ENCODE measurements at places on chromosomes 4 and X.

GRCh38 chr4:111268769-111269414 lies 646.0 kb upstream of the PITX2 start:
- DNase-seq = no peak

DNA sequence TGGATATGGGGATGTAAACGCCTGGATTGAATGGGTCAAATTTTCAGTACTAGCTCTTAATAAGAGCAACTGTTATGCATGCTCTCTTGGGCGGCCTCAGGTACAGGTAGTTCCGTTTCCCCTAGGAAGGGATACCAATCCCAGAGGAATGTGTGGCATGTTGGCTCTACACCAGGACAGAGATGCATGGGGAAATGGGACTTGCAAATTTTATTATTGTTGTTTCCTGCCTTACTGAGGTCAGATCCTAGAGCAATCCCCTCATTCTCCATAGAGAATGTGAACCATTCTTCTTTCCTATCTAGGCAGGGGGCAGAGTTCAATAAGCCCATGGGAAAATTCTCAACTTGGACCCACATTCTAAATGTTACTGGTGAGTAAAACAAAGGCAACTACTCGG lies 361.8 kb upstream of the FGF16 start:
- no peak for DNase-seq

DNA sequence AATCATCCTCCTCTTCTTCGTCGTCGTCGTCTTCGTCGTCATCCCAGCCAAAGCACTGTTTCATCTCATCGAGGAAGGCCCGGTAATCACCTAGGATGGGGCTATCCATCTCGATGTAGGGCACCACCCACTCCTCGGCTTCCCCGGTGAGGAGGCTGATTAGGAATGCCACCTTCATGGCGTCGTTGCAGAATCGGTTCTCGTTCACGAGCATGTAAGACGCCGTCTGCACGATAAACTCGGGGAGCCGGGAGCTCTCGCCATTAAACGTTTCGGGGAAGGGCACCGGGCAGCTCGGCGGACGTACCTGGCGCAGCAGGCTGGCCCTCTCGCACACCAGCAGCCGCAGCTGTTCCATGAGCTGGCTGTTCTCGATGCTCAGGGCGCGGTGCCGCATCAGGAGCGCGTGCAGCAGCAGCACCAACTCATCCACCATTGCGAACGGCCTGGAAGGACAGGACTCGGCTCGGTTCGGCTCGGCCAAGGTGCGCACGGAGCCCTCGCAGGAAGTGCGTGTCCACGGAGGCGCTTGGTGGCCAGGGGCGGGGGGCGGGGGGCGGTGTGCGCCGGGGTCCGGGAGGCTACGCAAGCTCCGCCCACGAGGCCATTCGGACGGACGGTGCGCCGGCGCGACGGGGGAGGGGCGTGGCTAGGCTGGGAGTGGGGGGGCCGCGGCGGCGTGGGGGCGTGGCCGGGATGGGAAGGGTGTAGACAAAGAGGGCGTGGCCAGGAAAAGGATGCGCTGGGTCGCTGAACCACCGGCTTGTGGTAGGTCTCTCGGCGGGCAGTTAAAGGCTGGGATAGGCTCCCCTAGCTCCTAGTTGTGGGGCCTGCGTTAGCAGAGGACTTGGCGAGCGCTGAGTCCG lies at the start of gene LDOC1:
LDOC1 (minus strand) TSS at position 544 of the 866 bp plus-strand sequence; CDS start at position 436, 108 bp downstream.
- peak; percentile 29 for DNase-seq

DNA sequence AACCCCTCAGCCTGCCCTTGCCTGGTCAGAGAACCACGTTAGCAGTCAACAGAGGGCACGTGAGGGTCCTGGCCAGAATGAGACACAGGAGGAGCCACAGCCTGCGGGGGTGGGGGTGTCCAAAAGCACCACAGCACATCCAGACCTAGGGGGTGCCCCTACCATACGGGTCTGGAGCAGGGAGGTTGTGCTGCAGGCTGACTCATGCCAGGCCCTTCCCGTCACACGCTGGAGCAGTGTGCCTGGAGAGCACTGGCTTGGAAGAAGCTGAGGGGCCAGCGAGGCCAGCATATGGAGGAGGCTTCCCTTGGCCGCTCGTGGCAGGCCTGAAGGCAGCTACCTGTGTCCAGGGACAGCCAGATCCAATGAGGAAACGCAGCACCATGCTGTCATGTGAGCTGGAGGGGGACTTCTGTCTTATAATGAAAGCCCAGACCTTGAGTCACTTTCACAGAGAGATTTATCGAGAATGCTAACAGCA lies 1.5 kb upstream of the IRAK1 start:
- DNase-seq = no peak

DNA sequence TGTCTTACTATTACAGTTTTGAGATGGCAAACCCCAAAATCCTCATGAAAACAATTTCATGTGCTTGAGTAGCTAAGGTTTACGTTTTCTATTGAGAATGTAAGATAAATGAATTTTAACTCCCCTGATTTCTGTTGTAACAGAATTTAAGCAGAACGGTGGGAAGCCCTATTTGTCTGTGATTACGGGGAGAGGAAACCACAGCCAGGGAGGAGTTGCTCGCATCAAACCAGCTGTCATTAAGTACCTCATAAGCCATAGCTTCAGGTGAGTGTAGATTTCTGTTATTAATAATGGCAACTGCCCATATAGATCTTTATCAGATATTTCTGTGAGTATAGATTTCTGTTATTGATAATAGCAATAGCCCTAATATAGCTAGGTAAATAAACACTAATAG lies 44.2 kb upstream of the RHOH start:
- no peak for DNase-seq

- no peak for DNase-seq
Measured at GRCh38 chr4:23873717-23874535, 15.9 kb downstream of the PPARGC1A start.

All from NCI-H69 (cell line).